Hematopoietic multipotent progenitor cell (in vitro differentiated cells): ENCODE measurements at places on chromosomes 7 and 10.
A peak's percentile ranks its signal among the peaks of the same experiment; 100 is the strongest.

- peak; percentile 6 for DNase-seq
Observed at GRCh38 chr10:69757553-69758309, 44.0 kb upstream of the COL13A1 start.

DNA sequence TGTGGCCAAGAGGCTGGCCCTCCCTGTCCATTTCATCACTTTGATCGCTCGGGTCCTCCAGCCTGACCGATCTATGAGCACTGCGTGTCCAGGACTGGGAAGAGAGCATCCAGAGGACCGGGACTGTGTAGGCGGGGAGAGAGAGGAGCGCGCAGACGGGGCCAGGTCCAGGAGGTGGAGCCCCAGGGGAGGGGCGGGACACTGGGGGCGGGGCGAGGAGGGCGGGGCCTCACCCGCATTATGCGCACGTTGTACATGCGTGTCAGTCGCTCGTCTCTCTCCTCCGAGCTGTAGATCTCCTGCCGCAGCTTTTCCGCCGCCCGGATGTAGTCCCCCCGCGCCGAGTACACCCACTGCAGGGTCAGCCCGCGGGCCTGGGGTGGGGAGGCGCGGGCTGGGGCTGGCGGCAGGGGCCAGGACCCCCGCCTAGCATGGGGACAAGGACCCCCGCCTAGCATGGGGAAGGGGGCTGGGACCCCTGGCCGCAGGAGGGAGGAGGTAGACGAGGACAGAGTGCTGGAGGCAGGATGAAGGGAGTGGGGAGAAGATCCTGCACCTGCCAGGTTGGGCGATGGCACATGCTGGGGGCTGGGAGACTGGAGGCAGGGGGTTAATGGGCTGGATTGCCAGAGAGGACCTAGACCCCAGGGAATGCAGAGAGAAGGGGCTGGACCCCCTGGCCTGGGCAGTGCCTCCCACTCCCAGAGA, 14.3 kb downstream of the MOSPD3 start:
- peak; percentile 78 for DNase-seq

- no peak for DNase-seq
Observed at GRCh38 chr10:119498889-119499676, 43.4 kb downstream of the RGS10 start.

GRCh38 chr7:1558181-1558811, 2.3 kb upstream of the TMEM184A start:
- no peak for DNase-seq

- DNase-seq, result no peak
Observed at GRCh38 chr7:12596225-12596790, 25.8 kb downstream of the SCIN start.

DNA sequence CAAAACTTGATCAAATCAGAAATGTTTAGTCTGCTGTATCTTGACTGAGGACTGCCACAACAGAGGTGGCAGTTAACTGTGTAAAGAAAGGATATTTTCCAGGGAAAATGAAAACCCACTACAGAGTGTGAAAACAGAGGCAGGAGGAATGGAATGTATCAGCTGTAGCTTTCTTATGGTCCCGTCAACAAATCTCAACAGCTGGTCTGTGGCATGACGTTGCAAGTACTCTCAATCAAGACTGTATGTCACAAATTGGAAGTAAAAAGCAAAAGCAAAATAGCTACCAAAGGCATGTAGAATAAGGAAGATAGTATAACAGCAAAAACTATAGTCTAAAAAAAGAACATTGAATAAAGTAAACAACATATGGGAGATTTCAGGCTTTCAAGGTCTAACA, 123.5 kb downstream of the KMT2C start:
- no peak for DNase-seq

DNA sequence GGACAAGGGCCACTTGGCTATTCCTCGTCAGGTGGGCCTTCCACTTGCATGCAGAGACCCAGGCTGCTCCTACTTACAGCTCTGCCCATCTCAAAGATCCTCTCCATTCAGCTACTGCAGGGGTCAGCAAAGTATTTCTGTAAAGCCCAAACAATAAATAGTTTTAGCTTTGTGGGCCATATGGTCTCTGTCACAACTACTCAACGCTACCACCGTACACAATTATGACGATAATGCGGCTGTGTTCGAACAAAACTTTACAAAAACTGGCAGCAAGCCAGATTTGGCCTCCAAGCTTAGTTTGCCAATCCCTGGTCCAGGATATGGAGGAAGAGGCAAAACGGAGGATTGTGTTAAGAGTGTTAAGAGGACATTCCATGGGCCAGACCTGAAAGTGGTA, 12.8 kb downstream of the RAB11FIP2 start:
- no peak for DNase-seq

- DNase-seq, result peak; percentile 70
Observed at GRCh38 chr10:62681211-62681940, 123.1 kb upstream of the ADO start.

- DNase-seq, result no peak
Observed at GRCh38 chr7:122643250-122643649, 55.7 kb downstream of the RNF133 start.

- no peak for DNase-seq
Observed at GRCh38 chr10:7587168-7587864, 79.5 kb downstream of the ITIH5 start.

DNA sequence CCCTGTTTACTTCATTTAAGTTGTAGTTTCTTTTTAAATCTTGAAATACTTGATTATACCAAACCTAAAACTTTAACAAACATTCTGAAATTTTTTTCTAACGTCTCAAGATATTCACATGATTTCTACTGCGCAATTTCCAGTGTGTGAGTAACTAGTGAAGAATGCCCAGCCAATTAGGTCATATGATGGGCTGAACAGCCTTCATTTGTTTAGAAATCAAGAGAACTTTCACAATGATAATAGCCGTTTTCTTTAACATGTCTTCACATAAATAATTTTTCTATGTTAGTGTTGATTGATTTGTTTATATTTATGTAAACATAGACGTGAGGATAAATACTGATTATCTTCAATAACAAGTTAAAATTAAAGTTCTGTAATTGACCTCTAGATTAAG, 21.8 kb downstream of the STAM start:
- DNase-seq, result no peak

GRCh38 chr7:125551008-125551407, 621.4 kb upstream of the POT1 start:
- no peak for DNase-seq

DNA sequence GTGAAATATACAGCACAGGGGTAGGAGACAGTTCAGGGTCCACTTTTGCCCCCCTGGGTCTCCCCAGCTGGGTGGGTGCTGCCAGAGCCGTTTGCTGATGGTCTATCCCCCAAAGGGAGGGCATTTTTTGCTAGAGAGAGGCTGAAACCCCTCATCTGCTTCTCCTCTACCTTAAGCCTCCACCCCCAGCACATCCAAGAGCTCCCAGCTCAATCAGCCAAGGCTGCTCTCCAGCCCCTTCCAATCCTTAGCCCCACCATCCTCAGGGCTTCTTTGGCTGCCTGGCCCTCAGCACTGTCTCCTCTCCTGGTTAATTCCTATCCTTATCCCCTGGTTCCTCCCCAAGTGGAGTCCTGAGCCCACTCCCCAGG, 153.1 kb downstream of the AOAH start:
- no peak for DNase-seq

DNA sequence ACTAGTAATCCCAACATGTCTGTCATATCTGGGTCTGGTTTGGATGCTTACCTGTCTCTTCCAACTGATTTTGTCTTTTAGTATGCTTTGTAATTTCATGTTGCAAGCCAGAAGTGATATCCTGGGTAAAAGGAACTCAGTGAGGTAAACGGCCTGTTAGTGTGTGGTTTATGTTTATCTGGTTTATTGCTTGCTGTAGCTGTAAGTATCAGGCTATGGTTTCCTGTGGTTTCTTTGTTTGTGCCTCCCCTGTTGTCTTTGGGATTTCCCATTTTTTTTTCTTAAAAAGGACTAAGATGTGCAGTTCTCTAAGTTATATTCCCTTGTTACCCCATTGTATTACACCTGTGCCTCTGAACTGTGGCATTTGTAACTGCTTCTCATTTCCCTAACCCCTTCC, 323.5 kb upstream of the POM121L12 start:
- DNase-seq, result no peak

DNA sequence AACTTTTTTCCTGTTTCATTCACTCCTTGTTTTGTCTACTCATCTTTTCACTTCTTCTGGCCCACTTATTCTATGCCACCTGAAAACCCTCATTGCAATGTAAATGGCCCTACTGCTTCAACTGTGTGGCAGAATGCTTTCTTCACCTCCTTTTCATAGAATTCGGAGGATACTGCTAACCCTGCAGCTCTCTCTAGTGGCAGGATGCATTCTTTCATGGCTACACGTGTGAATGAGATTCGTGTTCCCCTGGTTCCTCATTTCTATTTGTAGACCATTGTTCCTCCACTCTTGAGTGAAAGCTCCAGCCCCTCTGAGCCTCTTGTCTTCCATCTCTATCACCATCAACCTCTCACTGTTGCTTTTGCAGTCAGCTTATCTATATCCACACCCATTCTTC, 20.9 kb upstream of the CYP26C1 start:
- no peak for DNase-seq

GRCh38 chr10:35735412-35735811, 93.3 kb upstream of the FZD8 start:
- no peak for DNase-seq

GRCh38 chr10:27820637-27821036, 75.0 kb upstream of the MKX start:
- DNase-seq, result no peak

- DNase-seq, result no peak
Observed at GRCh38 chr10:79905322-79906314, 43.3 kb downstream of the SFTPD start.
